ENCODE measurements at places on chromosomes 2 and 18.

DNA sequence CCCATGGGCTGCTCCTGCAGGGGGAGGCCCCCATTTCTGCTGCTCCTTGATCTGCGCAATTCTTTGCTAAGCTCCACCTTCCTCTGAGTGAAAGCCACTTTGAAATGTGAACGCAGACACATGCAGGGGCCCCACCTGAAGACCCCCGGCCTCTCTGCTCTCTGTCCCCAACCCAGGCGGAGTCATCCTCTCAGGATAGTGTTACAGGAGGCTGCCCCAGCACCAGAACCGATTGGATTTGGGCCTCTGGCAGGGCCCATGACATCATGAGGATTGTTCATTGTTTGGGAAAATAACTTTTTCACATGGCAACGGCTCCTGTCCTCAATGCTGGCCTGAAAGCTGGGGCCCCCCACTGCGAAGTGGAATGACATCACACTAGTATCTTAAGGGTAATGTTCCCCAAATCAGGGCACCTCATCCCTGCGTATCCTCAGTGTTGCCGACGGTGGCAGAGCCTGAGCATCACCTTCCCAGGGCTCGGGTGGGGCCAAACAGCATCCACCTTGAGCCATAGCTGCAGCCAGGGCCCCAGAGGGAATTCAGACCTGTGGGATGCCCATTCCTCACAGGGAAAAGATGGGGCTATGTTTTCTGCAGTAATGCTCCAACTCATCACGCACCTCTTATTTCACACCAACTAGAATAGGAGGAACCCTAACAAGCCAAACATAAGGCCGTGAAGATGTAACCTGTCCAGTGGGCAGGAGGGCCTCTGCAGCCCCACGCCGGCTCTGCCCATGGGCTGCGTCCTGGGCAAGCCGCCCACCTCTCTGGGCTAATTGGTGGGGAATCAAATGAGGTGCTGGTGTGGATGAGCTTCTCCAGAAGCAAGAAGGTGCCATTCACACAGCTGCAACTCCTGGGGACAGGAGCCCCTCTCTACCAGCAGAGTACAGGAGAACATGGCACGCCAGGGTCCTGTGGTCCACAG is 2.7 kb upstream of the ERFE start:
- DNase-seq: no peak

DNA sequence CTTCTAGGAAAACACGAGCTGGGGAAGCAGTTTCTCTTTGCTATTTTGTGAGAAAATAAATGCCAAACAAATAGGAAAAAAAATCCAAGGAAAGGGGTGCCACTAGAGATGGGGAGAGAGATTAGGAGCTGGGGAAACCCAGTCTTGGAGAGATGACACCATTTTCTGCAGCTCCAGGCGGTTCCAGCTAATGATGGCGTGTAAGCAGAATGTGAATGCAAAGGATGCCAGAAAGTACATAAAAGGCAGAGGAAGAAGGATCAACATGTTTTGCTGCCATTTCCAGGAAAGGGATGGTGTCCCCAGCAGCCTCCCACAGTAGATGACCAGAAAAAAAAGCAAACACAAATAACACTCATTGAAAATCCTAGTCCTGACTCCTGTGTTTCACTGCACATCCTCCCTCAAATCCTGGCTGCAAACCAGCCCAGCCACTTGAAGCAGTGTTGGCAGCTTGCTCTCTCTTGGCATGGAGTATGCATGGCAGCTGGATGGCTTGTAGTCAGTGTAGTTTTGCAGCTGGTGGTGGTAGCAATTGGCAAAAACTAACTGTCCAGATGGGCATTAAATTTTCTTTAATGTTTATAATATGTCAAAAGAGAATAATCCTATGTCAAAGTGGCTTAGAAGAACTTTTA is 93.6 kb downstream of the FTCDNL1 start:
- DNase-seq: no peak

- no peak for DNase-seq
Observed at GRCh38 chr18:48360376-48361021, 48.7 kb downstream of the ZBTB7C start.

DNA sequence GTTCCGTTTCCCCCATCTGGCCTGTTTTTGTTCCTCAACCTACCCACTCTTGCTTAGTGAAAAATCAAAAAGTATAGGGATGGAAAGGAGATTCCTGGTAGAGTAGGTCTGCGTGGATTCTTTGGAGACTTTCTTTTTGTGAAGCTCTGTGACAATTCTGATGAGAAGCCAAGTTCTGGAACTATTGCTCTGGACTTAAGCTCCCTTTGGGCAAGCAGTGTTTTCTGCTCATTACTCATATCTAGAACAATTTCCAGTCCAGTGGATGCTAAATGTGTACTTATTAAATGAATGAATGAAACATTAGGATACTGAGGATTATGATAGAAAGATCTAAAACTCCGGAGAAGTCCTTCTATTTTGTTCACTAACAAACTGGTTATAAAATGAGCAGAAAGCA is 76.5 kb downstream of the SOCS6 start:
- no peak for DNase-seq

GRCh38 chr2:78989051-78989450 is 36.5 kb upstream of the REG3G start:
- DNase-seq: no peak

GRCh38 chr18:41038071-41038470 is 917.0 kb upstream of the PIK3C3 start:
- no peak for DNase-seq

- no peak for DNase-seq
Observed at GRCh38 chr18:36610258-36610657, 218.5 kb downstream of the TPGS2 start.

- DNase-seq: no peak
Observed at GRCh38 chr2:135744760-135745314, 3.2 kb downstream of the UBXN4 start.

- no peak for DNase-seq
Observed at GRCh38 chr2:55781542-55781941, 87.9 kb upstream of the PNPT1 start.

DNA sequence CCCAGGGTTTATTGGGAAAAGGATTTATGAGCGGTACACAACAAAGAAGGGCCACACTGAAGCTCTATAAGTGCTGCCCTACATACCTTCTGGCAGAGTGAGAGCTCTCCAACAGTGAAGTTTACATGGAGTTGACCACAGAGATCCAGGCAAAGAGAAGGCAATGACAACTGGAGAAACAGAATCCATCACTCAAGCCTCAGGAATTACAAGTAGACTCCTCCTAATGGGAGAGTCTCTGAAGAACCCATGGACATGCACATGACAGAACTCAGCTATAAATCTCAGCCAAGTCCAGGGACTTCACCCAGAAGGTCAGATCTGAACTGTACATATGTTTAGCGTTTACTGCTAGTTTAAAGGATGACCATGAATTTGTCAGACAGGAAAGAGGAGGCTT is 164.7 kb downstream of the DNAH7 start:
- no peak for DNase-seq

GRCh38 chr2:166516712-166517303 is 22.8 kb upstream of the SCN7A start:
- no peak for DNase-seq

DNA sequence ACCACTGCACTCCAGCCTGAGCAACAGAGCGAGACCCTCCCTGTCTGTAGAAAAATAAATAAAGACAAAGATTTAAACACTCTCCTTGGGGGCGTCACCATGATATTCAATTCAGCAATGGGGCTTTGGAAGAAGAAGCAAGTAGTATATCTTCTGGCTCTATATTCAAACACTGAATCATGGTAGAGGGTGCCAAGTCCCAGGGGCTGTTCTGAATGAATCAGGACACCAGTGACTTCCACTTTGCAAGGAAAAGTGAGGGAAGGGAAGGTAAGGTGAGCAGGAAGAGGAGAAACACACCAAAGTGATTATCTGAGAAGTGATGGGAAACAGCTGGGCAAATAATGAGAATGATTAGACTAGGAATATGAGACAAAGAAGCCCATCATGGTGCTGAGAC is 80.5 kb downstream of the AAK1 start:
- DNase-seq: no peak

- DNase-seq: no peak
Observed at GRCh38 chr18:43130716-43131260, 15.3 kb upstream of the RIT2 start.

DNA sequence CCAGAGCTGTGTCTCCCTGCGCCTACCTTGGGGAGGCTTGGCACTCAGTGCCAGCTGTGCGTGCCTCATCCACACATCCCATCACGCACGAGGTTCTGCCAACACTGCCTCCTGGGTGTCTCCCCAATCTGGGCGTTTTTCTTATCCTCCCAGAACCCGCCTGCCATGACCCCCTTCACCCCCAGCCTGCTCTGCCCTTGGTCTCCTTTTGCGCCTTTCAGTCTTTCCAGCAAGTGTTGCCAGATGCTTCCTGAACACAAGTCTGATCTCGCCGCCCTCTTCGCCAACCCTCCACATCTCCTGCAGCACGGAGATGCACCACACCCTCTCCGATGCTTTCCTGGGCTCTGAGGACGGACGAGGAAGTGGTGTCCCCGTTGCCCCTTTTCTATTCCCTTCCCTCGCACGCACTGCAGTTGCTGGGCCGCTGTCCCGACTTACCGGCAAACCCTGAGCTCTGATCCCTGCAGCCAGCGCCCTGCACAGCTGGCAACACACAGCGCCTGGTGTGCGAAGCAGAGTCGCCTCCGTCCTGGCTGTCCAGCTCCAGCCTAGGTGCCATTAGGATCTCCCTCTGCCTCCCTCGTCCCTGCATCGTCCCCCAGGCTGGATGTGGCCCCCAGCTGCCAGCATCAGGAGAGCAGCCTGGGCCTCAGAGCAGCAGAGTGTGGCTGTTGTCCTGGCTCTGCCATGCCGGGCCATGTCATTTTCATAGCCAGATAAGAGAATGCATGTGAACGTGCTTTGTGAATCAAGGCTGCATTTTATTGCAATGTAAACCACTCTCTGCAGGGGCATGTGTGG is 22.6 kb upstream of the ALLC start:
- DNase-seq: no peak

GRCh38 chr2:99643787-99644418 is 154.1 kb upstream of the REV1 start:
- DNase-seq: no peak

GRCh38 chr2:4047961-4048891 is 344.9 kb downstream of the DCDC2C start:
- no peak for DNase-seq

DNA sequence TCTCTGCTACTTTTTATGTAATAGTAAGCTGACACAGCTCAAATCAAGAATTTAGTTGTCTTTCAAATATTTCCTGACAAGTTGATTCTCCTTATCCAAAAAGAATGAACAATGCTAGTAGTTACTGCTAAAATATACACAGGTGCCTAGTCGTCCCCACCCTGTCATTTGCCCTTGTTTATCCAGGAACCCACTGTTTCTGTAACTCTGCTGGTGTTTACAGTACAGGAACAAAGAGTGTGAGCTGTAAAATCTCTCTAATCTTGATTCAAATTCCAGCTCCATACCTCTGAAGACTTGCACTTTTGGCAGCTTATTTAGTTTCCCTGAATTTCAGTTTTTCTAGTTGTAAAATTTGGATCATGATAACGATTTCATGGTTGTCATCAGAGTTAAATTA is 21.1 kb upstream of the SCYGR2 start:
- no peak for DNase-seq

- no peak for DNase-seq
Observed at GRCh38 chr2:27967076-27967475, 76.5 kb downstream of the BABAM2 start.

- DNase-seq: no peak
Observed at GRCh38 chr2:3927031-3927430, 223.7 kb downstream of the DCDC2C start.

- DNase-seq: no peak
Observed at GRCh38 chr2:136443661-136444060, 321.7 kb upstream of the THSD7B start.

GRCh38 chr2:171149986-171150693 is 10.6 kb downstream of the TLK1 start:
- no peak for DNase-seq

DNA sequence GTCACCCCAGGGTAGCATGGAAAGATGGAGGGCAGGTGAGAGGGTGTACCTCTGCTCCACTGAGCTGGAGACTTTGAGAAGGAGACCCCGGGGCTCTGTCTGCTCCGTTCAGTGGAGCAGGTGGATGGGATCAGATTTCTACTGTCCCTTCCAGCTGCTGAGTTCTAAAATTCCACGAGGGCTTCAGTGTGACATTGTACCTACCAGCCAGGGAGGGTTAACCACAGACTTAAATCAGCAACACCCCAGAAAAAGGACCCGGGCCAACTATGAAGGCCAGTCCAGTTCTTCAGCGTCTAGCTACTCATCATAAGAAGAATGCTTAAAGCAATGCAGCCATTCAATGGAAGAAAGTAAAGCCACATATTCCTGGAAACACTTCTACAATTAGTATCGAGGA is 23.8 kb downstream of the STAT1 start:
- no peak for DNase-seq

- DNase-seq: no peak
Observed at GRCh38 chr2:40315683-40316082, 136.2 kb downstream of the SLC8A1 start.

DNA sequence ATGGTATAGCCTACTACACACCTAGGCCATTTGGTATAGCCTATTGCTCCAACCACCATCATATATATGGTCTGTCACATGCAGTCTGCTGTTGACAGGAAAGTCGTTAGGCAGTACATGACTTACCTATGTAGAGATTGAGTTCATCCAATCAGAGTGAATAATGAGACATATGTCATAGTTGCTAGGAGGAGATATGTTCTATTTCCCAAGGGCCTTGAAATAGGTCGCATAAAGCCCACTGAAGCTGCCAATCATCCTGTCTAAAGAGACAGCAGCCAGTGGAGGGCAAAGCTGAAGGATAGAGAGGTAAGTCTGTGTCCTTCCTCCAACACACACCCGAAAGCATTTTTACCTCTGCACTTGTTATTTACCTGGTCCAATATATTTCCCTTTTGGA is 263.4 kb downstream of the PTPRM start:
- no peak for DNase-seq

GRCh38 chr2:41413813-41414485 is 633.9 kb upstream of the PKDCC start:
- DNase-seq: no peak
